ENCODE measurements at places on chromosomes 4 and X.

DNA sequence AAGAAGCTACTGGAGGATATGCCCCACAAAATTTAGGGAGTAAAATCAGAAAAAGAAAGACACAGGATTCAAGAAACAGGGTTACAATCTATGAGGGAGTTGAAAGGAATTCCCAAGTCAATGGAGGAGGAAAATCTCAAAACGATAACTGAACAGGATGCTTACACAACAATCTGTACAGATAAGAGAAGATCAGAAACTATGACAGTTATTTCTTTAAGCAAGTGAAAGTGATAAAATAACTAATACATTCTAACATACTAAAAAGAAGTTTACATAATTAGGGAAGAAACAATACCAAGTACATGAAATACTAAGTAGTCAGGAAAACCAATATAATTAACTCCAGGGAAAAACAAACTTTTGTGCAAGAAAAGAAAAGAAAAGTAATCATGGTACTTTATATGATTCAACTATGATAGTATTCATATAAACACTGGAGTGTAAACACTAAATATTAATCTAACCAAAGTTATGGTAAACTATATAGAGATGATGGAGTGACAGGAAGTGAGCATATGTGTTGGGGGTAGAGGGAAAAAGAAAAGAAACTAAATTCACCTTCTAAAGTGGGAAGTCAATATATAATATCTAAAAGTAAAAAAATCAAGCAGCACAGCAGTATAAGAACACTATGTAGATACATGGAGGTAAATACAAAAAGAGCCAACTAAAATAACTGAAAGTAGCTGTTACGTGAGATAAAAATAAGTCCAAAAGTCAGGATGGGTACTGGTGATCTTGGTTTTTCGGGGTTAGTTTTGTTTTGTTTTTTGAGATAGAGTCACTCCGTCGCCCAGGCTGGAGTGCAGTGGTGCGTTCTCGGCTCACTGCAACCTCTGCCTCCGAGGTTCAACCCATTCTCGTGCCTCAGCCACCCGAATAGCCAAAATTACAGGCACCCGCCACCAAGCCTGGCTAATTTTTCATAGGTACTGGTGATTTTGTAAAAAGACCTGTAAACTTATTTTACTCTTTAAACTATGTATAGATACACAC, 99.3 kb downstream of the TEX11 start:
- DNase-seq: no peak

DNA sequence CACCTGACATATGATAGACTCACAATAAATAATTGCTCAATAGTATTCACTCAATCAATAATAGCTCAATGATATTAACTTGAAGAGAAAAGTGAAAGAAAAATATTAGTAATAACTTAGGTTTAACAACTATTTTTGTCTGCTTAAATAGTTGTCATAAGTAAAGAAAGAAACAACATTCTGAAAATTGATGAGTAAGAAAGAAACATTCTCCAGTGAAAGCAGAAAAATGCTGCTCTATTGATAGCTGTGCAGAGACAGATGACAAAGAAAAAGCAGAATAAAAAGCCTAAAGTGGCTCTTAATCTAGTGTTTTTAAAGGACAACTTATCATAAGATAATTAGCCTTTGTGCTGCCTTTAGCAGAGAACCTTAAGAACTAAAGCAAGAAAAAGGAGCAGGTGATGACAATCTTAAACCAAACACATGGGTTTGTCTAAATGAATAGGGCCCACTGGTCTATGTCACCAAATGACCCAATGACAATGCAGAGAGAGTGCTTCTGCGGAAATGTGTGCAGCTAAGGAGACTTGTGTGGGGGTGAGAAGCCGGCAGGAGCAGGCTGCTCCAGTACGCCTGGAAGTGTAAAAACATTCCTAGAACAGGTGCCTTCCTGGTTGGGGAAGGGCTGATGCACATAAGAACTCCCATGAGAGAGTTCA, 13.2 kb downstream of the HS3ST1 start:
- DNase-seq: no peak

DNA sequence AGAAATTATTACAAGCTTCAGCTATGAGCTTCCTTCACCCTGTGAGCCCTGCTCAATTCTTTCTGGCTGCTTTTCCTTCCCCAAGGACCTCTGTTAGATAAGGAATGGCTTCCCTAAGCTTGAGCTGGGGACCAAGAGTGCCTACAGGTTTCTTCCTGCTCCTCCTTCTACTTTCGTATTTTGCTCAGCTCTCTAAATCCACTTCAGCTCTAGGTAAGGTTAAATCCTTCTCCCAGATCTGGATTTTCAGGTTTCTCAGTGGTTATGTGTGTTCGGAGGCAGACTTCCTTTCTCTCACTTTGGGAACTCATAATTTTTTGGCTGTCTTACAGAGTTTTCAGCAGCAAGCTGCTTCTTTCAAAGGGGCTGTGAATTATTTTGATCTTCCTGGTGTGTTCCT, 21.9 kb upstream of the ZDHHC15 start:
- DNase-seq: no peak

DNA sequence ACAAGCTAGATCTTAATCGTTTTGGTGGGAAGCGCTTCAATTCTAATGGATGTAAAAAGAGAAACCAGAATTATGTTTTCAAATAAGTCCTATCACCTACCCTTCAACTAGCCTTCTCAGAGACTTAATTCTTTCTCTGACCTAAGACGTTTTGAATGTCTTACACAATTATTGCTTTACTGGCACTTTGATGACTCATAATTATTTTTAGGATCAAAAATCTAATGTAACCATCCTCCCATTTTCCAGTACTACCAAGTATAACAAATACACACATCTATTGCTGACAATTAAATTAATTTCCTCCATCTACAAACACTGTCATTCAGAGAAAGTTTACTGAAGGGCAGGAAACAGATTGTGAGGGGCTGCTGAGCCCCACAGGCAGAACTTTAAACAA, 108.6 kb downstream of the PPP3CA start:
- DNase-seq: no peak

DNA sequence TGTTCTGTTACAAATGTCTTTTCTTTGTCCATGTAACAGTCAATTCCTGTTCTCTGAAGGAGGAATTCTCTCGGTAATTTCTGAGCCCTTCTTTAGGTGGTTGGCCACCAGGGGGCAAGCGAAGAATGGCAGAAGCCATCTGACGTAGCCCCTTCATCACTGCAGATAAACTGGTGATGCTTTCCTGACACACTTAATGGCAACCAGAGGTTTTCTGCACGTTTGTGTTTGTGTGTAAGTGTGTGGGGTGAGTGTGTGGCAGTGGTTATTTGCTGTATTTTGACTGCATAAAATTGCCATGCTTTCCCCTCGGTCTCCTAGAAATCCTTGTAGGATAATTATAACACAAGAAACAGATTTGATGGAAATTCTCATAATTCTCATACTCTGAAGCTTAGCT, 64.8 kb upstream of the STOX2 start:
- no peak for DNase-seq

DNA sequence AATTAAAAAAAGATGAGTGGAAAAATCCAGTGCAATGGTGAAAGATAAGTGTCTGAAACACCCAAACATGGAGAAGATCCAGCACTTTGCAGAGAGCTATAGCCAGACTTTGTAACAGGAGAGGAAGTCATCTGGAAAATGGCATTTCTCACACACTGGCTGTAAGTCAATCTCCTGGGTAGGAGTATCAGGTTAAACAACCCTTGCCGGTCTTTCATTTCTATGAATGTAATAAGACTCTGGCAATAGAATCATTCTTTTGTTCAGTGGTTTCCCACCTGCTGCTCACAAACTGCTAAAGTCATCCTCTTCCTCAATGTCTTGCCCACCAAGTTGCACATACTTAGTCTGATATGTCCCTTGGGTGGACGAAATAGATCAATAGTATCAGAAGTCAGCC, 94.0 kb upstream of the ATP8A1 start:
- no peak for DNase-seq

DNA sequence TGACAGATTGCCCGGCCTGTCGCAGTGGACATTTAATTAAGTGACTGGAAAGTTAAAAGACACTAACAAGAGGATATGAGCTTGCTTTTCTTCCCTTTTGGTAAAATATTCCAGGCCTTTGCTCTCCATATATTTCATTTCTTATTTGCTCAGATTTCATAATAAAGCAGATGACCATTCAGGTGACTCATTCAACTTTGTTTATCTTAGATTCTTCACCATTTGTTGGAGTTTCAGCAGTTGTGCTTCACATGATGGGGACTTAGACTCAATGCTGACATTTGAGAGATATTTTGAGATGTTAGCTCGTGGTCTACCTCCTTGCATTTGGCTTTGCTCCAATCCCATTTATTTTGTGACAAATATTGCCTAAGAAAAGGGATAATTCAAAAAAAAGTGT, 312.2 kb downstream of the ARHGAP24 start:
- no peak for DNase-seq

DNA sequence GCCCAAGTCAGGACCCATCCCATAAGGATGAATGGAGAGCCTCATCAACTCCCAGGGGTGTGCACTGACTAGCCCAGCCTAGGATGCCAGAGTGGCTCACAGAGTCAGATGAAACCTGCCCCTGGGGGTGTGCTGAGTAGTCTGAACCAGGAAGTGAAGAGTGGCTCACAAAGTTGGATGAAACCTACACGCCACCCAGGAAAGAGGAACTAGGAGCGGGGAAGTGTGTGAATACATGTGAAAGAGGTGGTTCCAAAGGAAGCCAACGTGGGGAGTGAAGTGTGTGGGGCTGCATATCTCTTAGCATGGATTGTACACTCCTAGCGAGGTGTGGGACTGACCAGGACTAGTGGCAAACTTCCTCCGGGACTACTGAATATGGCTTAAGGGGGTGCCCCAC, 902.1 kb upstream of the NDST4 start:
- no peak for DNase-seq
